ENCODE measurements at places on chromosomes 2 and 18.
A peak's percentile ranks its signal among the peaks of the same experiment; 100 is the strongest.

DNA sequence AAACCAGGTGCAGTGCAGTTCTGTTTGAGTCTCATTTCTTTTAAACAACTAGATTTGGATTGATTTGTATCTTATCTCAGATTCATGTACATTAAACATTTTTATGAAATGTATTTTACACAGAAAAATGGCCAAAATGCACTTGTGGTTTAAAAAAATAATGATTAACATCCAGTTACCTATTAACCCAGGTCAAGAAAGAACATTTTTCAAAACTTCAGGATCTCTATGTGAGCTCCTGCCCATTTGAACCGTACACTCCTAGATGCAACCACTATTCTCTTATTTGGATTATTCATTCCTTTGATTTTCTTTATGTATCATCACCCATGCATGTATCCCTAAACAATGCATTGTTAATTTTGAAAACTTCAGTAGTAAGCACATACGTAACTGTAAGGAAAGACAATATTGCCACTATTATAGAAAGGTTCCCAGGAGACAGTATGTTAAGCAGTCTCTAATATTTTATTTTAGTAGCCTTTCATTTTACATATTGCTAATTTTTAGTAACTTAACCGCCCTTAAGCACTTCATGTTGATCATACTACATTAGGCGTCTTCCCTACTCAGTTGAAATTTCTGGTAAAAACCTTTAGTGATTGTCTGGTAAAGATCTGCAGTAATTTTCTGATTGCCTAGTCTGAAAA lies 22.7 kb downstream of the RNF138 start:
- no peak for DNase-seq

DNA sequence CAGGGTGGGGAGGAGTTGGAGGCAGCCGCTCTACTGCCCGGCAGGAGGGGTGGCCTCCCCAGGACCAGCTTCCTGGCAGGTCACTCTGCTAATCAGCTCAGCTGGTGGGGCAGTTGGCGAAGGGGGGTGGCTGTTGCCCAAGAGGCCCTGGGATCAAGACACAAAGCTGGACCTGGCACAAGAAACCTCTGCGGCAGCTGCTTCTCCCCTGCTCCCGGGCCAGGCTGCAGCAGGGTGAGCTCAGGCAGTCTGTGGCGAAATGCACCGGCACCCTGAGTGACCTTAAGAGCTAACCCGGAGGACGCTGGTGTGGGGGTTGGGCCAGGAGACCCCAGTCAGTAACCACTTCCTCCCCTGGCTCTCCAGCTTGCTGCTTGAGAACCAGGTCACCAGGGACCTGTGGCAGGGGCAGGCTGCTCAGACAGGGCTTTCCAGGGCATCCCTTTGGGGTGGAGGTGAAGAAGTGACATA lies 31.1 kb downstream of the TOGARAM2 start:
- DNase-seq = no peak

GRCh38 chr2:219158586-219158985 lies 2.0 kb downstream of the NHEJ1 start:
- no peak for DNase-seq

GRCh38 chr2:237162959-237163358 lies 77.3 kb downstream of the COPS8 start:
- no peak for DNase-seq

- no peak for DNase-seq
These were observed 1.3 kb upstream of the BAZ2B start for GRCh38 chr2:159617646-159618045.

GRCh38 chr2:137228566-137228965 lies 463.2 kb downstream of the THSD7B start:
- DNase-seq = no peak

DNA sequence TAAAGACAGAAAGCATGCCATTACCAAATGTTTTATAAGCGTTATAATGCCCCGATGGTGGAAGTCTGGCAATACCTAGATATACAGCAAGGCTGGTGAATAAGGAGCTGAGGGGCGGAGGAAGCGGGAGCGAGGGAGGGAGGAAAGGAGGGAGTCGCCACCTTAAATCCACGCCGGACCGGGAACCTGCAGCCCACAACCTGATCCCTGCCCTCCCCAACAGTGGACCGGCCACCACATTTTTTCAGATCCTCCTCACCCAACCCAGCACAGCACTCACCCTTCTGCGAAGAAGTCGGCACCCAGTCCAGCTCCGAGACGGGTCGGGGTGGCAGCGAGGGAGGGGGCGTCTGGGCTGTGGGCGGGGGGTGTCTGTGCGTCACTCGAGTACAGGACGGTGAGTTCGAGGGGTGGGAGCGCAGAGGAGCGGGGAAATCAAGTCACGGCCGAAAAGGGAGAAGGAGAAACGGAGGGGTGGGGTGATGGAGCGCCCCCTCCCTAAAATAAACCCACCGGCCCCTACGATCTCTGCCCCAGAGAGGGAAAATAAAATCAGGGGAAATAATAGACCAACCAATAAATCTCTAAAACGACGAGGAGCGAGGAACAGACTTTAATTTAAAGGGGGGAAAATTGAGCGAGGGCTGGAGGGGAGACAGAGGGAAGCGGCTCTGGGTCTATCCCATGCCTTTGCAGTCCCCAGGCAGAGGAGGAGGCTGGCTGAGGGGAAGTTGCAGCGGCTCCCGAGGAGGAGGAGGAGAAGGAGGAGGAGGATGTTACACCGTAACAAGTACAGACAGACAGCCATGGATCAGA lies 96.5 kb upstream of the SERTAD2 start:
- DNase-seq = peak; percentile 44

DNA sequence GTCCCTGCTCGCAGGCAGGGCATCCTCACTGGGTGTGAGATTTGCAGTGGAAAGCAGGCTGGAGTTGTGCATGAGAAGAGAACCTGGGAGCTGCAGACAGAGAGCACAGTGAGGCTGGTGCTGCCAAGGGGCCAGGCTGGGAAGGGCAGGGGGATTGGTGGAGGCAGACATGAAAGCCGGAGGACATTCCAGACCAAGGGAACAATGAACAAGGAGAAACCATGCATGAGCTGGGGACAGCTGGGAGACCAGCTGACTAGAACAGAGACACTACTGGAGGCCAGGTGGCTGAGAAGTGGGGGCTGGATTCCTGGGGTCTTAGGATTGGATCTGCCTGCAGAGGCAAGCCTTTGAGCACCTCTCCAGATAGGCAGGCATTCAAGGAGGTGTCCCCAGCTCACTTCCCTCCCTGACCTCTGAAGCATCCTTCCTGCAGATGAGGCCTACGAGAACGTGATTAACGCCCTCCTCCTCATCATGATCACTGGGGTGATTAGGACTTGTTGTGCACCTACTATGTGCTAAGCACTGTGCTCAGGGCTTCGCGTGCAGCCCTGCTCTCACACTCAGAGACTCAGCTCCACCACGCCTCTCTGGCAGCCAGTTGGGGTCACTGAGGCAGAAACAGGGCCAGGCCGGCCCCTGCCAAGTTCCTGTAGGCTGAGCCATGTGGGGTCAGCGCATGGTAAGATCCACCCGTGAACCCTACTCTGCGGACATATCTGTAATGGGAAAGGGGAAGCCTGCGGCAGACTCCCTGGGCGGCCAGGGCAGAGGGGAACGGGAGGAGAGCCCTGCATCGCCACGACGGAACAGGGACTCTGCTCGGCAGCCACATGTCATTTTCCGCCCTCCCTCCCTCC lies 74.8 kb upstream of the SLC66A3 start:
- DNase-seq = no peak

- no peak for DNase-seq
These were observed 109.6 kb downstream of the ICOS start for GRCh38 chr2:204046145-204046544.

- no peak for DNase-seq
These were observed 1108.1 kb downstream of the TSN start for GRCh38 chr2:122863532-122863931.

DNA sequence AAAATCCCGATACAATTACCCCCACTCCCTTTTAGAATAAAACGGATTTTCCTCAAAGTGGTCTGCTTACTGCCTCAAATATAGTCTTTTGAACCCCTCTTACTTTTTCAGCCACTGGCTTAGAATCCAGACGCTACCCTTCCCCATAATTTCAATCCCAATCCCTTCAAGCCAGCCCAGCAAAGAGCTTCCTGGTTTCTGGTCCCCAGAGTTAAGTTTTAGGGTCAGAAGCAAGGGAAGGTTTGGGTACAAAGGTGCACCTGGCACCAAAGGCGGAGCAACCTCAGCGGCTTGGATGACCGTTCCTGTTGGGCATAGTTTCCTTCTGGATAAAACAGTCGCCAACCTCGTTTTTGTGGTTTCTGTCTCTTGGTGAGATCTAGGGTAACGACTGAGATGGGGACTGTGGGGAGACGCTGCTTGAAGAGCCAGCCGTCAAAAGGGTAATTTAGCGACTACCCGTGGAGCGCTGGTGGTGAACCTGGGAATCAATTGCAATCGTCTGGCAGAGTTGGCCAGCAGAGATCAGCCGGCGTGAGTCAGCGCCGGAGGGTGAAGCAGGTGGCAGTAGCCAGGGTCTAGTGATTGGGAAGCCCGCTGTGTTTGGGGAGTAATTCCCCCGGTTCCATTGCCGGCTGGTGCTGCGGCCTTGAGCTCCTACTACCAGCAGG lies 1.6 kb downstream of the FEV start:
- no peak for DNase-seq

DNA sequence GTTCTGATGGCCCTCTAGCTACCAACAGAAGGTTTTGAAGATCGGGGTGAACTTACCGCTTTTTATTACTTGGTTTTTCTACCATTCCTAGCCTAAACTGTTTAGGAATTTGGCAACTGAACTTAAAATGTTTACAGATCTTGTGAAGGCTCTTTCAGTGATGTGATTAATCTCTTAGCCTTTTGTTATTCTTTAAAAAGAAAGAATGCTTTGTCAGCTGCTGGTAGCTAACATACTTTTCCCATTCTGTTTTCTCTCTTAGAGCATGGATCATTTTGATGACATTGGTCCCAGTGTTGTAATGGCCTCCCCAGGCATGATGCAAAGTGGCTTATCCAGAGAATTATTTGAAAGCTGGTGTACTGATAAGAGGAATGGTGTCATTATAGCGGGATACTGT lies 18.1 kb downstream of the CPSF3 start:
- no peak for DNase-seq

GRCh38 chr2:48132271-48132625 lies 225.9 kb upstream of the FBXO11 start:
- DNase-seq = no peak

- DNase-seq = no peak
These were observed 85.5 kb upstream of the PGAP1 start for GRCh38 chr2:197011801-197012641.

- DNase-seq = no peak
These were observed 120.0 kb upstream of the FAM117B start for GRCh38 chr2:202514732-202515131.

GRCh38 chr2:47272031-47272864 lies 117.1 kb upstream of the STPG4 start:
- peak; percentile 54 for DNase-seq

- no peak for DNase-seq
These were observed 44.2 kb upstream of the PXDN start for GRCh38 chr2:1788478-1788959.

DNA sequence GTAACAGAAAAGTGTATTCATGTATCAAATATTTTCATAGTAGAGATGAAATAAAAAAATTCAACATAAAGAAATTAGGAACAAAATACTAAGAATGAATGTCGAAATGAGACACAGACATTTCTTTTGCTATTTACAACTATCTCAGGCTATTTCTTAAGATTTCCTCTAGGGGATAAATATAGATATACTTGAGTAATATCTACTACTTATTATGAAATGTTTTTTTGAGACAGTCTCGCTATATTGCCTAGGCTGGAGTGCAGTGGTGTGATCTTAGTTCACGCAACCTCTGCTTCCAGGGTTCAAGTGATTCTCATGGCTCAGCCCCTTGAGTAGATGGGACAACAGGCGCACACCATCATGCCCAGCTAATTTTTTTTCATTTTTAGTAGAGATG lies 326.1 kb downstream of the RNF144A start:
- no peak for DNase-seq

GRCh38 chr18:47506897-47507296 lies 255.4 kb upstream of the SKOR2 start:
- no peak for DNase-seq

GRCh38 chr2:236664136-236664535 lies 94.5 kb downstream of the ACKR3 start:
- no peak for DNase-seq

Data from stimulated activated CD4-positive, alpha-beta T cell treated with anti-CD3 and anti-CD28 coated beads, Interleukin-4, amount 100 ng/mL, for 1 hour (primary cell).